ENCODE measurements at places on chromosomes 16 and 17.

DNA sequence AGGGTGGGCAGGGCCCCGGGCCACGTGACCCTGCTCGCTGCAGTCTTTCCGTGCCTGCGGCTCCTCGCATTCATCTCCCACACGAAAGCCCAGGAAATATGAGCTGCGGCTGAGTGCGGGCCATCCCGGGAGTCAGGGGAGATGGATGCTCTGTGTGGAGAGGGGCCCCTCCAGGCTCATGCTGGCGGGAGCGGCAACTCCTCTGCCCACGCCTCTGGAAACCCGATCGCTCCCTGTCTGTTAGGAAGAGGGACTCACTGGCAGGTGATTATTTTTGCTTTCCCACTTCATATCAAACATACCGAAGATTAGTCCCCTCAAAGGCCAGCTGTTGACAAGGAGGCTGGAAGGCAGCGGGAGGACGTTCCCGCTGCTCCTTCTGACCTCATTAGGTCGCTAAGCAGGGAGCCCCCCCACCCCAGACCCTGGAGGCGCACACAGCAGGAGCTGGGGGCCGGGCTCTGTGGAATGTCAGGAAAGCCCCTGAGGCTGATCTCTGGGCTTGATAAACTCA lies 228.5 kb downstream of the FOXL1 start:
- DNase-seq: no peak

DNA sequence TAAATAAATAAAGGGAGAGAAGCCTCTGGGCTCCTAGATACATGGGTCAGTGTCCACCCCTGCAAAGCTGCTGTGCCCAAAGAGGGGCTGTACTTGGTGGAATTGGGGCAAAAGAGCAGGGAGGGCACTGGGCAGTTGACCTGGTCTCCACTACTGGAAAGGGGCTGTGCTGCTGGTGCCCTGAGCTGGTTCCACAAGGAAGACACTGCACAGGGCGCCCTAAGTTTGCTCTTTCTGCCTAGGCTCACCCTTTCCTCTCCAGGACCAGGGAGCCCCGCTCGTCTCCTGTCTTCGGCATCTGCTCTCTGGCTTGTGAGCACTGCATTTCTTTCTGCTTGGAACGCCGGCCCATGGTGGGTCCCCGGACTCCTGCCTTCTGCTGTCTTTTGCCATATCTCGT lies 161.9 kb downstream of the SEC14L1 start:
- no peak for DNase-seq

DNA sequence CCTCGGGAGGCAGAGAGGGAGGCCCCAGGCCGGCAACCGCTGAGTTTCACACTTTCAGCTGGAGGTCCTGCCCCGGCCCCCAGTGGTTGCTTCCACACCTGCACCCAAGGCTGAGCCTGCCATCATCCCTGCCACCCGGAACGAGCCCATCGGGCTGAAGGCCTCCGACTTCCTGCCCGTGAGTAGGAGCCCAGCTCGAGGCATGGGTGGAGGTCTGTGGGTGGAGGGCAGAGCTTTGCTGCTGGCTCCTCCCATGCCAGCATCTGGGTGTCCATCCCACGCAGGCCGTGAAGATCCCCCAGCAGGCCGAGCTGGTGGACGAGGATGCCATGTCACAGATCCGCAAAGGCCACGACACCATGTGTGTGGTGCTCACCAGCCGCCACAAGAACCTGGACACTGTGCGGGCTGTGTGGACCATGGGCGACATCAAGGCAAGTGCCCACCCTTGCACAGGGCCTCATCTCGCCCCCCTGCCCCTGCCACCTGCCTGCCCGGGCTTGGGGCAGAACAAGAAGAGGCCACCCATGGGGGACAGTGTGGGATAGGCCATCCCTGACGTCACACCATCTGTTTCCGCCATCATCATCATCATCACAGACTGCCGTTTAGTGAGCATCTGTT lies 19.6 kb downstream of the KATNB1 start:
- DNase-seq: no peak

GRCh38 chr16:2786061-2786825 lies 1.1 kb downstream of the PRSS33 start:
- no peak for DNase-seq

GRCh38 chr16:2152695-2153506 lies 2.7 kb upstream of the TRAF7 start:
- no peak for DNase-seq

GRCh38 chr16:76866994-76867393 lies 324.0 kb upstream of the MON1B start:
- no peak for DNase-seq

DNA sequence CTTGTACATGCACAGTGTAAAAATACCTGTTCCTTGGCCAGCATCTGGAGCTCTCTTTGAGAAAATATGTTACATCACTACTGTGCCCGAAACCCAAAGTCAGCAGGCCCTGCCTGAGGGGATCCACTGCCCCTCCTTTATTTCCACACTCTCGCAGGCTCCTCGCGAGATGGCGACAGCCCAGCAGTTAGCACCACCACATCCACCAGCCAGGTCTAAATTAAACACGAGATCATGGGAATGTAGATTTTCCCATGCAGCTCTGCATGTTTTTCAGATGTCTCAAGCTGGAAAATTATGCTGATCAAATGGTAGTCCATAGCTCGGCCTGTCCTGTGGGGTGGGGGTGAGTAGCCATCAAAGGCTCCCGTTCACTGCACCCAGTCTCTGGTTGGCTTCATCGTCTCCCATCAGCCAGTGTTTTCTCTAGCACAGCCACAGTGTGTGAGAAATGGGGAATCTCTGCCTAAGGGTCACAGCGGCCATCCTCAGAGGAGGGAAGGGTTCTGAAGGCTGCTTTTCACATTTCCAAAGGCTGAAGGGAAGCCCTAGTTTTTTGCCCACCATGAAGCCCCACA lies 34.7 kb downstream of the EPN2 start:
- no peak for DNase-seq

DNA sequence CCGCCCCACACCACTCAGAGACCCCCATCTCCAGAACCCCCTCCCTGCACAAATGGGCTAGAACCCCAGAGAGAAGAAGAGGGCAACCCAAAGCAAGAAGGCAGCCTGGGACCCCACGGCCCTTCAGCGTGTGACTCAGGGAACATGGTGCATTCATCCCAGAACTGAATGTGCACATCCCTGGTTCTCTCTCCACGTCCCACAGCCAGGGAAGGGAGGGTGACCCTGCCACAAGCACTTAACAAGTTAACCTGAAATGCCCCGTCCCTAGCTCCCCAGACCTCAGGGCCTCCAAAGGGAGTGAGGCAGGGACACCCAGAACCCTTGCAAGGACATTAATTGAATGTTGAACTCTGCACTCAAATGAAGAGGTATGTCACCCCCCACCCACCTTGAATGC lies 202.5 kb upstream of the TNRC6C start:
- DNase-seq: no peak

GRCh38 chr17:44636562-44636961 lies 19.7 kb upstream of the MEIOC start:
- no peak for DNase-seq

- DNase-seq: peak; percentile 11
These were observed at the start of gene CENPT for GRCh38 chr16:67847064-67847861. CENPT (minus strand) TSS chr16:67847693; CDS start chr16:67833859, 13,834 bp downstream.

DNA sequence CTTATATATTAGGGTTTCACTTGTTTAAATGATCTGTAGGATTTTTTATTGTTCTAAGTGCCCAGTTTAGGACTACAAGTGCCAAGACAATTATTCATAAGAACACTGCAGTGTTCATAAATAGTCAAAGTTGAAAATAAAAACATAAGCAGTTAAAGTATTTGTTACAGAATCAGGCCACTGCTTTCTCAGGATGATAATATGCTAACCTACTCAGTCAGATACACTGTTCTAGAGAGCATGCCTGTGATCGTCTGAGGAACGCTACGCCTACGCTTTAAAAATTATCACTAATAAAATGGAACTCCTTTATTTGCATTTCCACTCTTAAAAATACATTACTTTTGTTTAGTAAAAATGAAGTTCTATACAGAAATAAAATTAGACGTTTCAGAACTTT lies 37.4 kb upstream of the TRAP1 start:
- DNase-seq: no peak

GRCh38 chr17:64327201-64327930 lies 63.3 kb downstream of the PECAM1 start:
- no peak for DNase-seq

Data from activated CD4-positive, alpha-beta T cell treated with anti-CD3 and anti-CD28 coated beads for 1 hour (primary cell).